Glomerular endothelial cell (primary cell): ENCODE measurements at places on chromosomes 13 and 19. TPM values are rescaled to one million over a fixed set of nuclear protein-coding genes. Genes with fewer than 3 reads are reported as not detected.

The FBXL3 gene
- total RNA-seq: 31.9 and 45.4 TPM in 2 replicates

The CGB5 gene
- not detected in 2 replicates for total RNA-seq

The EPS8L1 gene
- 10.6 and 20.4 TPM in 2 replicates for total RNA-seq

The TEKTIP1 gene
- total RNA-seq: not detected in 2 replicates

The CYP4F2 gene
- not detected in 2 replicates for total RNA-seq

The TEX26 gene
- not detected in 2 replicates for total RNA-seq

The FGF22 gene
- total RNA-seq: 0.35 TPM in 1 of 2 replicates, not detected in the other

The SPC24 gene
- total RNA-seq: 4.7 and 11.9 TPM in 2 replicates

The C3 gene
- total RNA-seq: 1.5 and 6.1 TPM in 2 replicates

The ZNF534 gene
- total RNA-seq: not detected in 2 replicates

The HCST gene
- not detected in 2 replicates for total RNA-seq

The SERTAD3 gene
- total RNA-seq: 15.8 and 18.8 TPM in 2 replicates

The IGFL4 gene
- total RNA-seq: not detected in 2 replicates

The GPATCH1 gene
- total RNA-seq: 2.5 and 6.6 TPM in 2 replicates

The ZFR2 gene
- 0.29 TPM in 1 of 2 replicates, not detected in the other for total RNA-seq

The SKA3 gene
- 2.3 and 5.4 TPM in 2 replicates for total RNA-seq

The TMEM238 gene
- 0.58 and 1.3 TPM in 2 replicates for total RNA-seq

The FGF21 gene
- total RNA-seq: not detected in 2 replicates

The F2RL3 gene
- total RNA-seq: 12.4 and 79.1 TPM in 2 replicates

The SULT2A1 gene
- total RNA-seq: not detected in 2 replicates

The PABPC3 gene
- 0.05 and 0.06 TPM in 2 replicates for total RNA-seq
